Naive thymus-derived CD4-positive, alpha-beta T cell (primary cell): ENCODE measurements at places on chromosomes 12 and 14.
A peak's percentile ranks its signal among the peaks of the same experiment; 100 is the strongest.

GRCh38 chr12:109588461-109589239 is 15.1 kb downstream of the MVK start:
- no peaks in the 10 kb centered on the region for H3K27me3 ChIP-seq
- no peaks in the 10 kb centered on the region for H3K4me1 ChIP-seq
- H3K4me3 ChIP-seq: no peak overlapping the region
- H3K36me3 ChIP-seq: peaks cover 7% of the 10 kb centered on the region
- H3K27ac ChIP-seq: no peak overlapping the region
- no peak for DNase-seq

DNA sequence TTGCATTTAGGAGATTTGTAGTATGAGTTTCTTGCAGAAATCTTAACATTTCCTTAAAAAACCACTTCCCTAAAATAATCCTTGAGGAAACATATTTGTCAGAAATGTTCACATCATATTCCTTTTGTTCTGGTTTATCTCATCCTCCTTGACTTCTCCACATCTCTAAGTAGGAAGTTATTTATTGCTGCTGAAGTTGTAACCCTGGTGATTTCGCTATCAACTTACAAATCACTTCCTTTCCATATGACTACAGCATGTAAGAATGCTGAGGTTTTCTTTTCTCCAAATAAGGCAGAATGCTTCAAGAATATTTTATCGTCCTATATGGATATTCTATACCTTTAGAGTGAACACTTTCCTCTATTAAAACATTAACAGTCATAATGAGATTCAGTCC is 751.7 kb downstream of the NRXN3 start:
- no peak for DNase-seq
- no peaks in the 10 kb centered on the region for H3K36me3 ChIP-seq
- no peaks in the 10 kb centered on the region for H3K4me1 ChIP-seq
- no peak overlapping the region for H3K27ac ChIP-seq
- no peak overlapping the region for H3K4me3 ChIP-seq

- H3K4me1 ChIP-seq: no peaks in the 10 kb centered on the region
- no peak overlapping the region for H3K4me3 ChIP-seq
- no peaks in the 10 kb centered on the region for H3K27me3 ChIP-seq
- H3K36me3 ChIP-seq: no peaks in the 10 kb centered on the region
- H3K27ac ChIP-seq: no peak overlapping the region
Observed at GRCh38 chr12:58176296-58176869, 235.0 kb downstream of the ATP23 start.

GRCh38 chr14:73727166-73727565 is 13.0 kb upstream of the PNMA1 start:
- peaks cover 12% of the 10 kb centered on the region for H3K4me1 ChIP-seq
- H3K4me3 ChIP-seq: no peak overlapping the region
- DNase-seq: no peak
- no peak overlapping the region for H3K27ac ChIP-seq
- H3K36me3 ChIP-seq: peaks cover 22% of the 10 kb centered on the region

GRCh38 chr14:76719666-76720065 is 41.6 kb upstream of the VASH1 start:
- H3K27me3 ChIP-seq: no peaks in the 10 kb centered on the region
- no peak overlapping the region for H3K27ac ChIP-seq
- H3K4me1 ChIP-seq: no peaks in the 10 kb centered on the region
- no peak for DNase-seq

DNA sequence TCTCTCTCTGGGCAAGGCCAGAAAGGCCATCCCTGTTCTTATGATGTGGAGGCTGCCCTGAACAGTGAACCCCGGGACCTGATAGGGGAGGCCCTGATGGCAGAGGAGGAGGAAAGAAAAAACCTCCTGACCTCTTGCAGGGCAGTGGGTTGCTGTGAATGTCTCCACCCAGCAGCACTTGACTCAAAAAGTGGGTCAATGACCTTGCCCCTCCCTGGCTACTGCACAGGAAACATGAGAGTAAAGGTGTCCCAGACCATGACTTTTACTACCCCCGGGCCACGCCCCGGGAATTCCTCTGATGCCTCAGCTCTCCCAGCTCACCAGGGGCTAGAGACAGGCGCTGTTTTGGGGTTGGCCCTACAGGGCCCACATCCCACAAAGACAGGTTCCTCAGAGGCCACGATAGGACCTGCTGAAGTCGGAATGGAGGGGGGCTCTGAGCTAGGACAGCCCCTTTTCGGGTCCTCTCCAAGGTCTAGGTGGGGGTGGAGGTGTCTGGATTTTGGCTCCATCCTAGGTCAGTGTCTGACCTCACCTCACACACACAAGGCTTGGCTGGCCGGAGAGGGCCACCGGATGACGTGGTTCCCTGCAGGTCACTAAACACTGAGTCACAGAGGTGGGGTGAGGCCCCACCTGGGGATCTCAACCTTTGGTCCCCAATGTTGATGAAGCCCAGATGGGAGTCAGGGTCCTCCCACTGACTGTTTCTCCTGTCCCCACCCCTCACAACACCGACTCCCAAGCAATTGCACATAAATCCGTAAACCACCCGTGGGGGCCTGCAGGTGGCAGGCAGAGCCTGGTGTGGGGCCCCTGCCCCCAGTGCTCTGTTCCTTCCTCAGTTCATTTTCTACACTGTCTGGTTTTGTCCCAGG is 1.6 kb downstream of the RHOF start:
- peak overlapping the region; percentile 99 for H3K4me3 ChIP-seq
- H3K27ac ChIP-seq: peak overlapping the region; percentile 96
- H3K36me3 ChIP-seq: peaks cover 24% of the 10 kb centered on the region
- H3K4me1 ChIP-seq: peaks cover 52% of the 10 kb centered on the region
- DNase-seq: no peak

DNA sequence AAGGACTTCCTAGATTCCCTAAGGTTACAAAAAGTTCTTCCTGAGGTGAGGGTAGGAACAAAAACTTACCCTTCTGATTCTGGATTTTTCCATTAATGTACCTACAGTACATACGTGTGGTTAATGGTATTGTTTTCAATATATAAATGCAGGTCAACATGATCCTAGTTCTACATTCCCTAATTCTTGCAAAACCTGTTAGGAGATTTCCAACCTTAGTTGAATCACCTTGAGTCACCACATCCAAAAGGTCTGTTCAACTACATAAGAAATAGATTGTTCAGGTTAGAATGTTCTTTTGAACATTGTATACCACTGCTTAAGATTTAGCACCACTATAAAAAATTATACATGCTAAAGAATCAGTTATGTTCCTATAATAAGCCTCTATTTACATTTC is 118.9 kb downstream of the GARIN6 start:
- no peak overlapping the region for H3K4me3 ChIP-seq
- H3K4me1 ChIP-seq: no peaks in the 10 kb centered on the region
- no peaks in the 10 kb centered on the region for H3K36me3 ChIP-seq
- H3K27ac ChIP-seq: no peak overlapping the region

DNA sequence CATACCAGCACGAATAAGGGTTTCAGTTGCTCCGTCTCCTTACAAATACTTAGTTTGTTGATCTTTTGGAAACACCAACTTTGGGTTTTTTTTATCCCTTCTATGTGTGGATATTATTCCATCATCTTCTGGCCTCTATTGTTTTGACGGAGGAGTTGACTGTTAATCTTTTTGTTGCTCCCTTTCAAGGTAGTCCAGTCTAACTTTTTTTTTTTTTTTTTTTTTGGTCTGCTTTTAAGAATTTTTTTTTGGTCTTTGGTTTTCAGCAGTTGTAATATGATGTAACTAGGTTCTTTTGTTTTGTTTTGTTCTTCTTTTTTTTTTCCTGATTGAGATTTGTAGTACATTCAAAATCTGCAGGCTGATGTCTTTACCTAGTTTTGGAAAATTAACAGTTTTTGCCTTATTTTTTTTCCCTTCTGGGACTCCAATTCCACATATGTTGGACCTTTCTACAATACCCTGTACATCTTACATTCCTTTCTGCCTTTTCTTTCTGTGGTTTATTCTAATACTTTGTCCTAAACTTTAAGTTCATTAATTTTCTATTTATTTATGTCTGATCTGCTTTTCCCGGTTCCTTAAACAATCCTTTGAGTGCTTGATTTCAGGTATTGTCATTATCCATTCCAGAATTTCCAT is 54.9 kb downstream of the DNAH10 start:
- H3K4me3 ChIP-seq: no peak overlapping the region
- H3K36me3 ChIP-seq: no peaks in the 10 kb centered on the region
- H3K27ac ChIP-seq: no peak overlapping the region
- H3K4me1 ChIP-seq: no peaks in the 10 kb centered on the region

GRCh38 chr12:76277480-76277879 is 70.7 kb downstream of the BBS10 start:
- H3K4me1 ChIP-seq: no peaks in the 10 kb centered on the region
- H3K27ac ChIP-seq: no peak overlapping the region

DNA sequence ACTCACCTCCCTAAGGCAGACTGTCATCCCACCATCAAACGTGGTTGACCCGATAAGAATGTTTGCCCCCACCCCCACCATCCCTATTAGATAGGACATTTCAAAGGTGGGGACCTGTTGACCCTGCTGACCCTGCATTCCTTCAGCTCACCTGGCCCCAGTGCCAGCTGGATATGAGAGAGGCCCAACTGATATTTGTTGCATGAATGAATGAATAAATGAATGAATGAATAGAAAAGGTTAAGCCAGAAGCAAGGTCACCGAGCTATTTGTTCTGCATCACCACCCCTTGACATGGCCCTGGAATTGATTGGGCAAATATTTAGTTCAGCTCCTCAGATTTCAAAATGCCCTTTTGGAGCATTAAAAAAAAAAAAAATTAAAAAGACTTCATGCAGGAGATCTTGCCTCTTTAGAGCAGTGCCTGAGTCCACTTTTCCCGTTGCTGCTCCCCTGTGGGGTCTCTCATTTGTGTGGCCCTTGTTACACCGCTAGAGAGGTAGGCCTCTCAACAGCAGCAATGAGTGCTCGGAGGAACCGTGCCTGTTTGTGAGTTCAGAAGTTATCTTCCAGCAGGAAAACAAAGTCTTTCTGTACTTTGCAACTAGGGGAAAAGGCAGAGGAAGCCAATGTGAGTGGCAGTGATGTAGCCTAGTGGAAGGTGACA is 8.5 kb upstream of the SERPINA5 start:
- no peak for DNase-seq
- no peaks in the 10 kb centered on the region for H3K27me3 ChIP-seq
- H3K27ac ChIP-seq: no peak overlapping the region
- no peak overlapping the region for H3K4me3 ChIP-seq
- no peaks in the 10 kb centered on the region for H3K36me3 ChIP-seq

- H3K36me3 ChIP-seq: peaks cover 19% of the 10 kb centered on the region
- H3K4me3 ChIP-seq: no peak overlapping the region
- DNase-seq: no peak
- no peak overlapping the region for H3K27ac ChIP-seq
- H3K27me3 ChIP-seq: no peaks in the 10 kb centered on the region
- no peaks in the 10 kb centered on the region for H3K4me1 ChIP-seq
Observed at GRCh38 chr12:48690990-48691389, 9.0 kb upstream of the KANSL2 start.

GRCh38 chr12:130868412-130868811 is 3.5 kb upstream of the RAN start:
- peaks cover 39% of the 10 kb centered on the region for H3K4me1 ChIP-seq
- H3K27me3 ChIP-seq: no peaks in the 10 kb centered on the region
- DNase-seq: peak; percentile 52
- H3K27ac ChIP-seq: peak overlapping the region; percentile 68
- no peaks in the 10 kb centered on the region for H3K36me3 ChIP-seq

DNA sequence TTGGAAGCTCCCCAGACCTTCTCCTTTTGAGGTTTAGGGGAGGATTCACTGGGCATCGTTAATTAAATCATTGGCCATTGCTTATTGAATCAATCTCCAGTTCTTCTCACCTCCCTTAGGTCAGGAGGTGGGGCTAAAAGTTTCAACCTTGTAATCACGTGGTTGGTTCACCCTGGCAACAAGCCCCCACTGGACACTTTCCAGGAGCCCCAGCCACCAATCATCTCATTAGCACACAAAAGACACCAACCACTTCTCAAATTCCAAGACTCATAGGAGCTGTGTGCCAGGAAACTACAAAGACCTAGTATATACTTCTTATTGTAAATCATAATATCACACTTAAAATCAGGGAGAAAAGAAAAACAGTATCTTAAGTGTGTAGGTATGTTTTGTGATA is 94.6 kb upstream of the PLEKHA5 start:
- H3K36me3 ChIP-seq: no peaks in the 10 kb centered on the region
- H3K4me3 ChIP-seq: no peak overlapping the region
- no peaks in the 10 kb centered on the region for H3K27me3 ChIP-seq
- H3K27ac ChIP-seq: no peak overlapping the region
- H3K4me1 ChIP-seq: no peaks in the 10 kb centered on the region

GRCh38 chr12:89486264-89486663 is 38.3 kb downstream of the GALNT4 start:
- no peak overlapping the region for H3K27ac ChIP-seq
- DNase-seq: no peak
- H3K4me3 ChIP-seq: no peak overlapping the region
- no peaks in the 10 kb centered on the region for H3K36me3 ChIP-seq
- no peaks in the 10 kb centered on the region for H3K27me3 ChIP-seq
- H3K4me1 ChIP-seq: no peaks in the 10 kb centered on the region

GRCh38 chr14:74400919-74401503 is 25.0 kb downstream of the SYNDIG1L start:
- no peaks in the 10 kb centered on the region for H3K27me3 ChIP-seq
- H3K4me1 ChIP-seq: peaks cover 14% of the 10 kb centered on the region
- no peaks in the 10 kb centered on the region for H3K36me3 ChIP-seq
- H3K4me3 ChIP-seq: peak overlapping the region; percentile 50

- H3K4me1 ChIP-seq: no peaks in the 10 kb centered on the region
Observed at GRCh38 chr12:84492351-84492883, 420.2 kb downstream of the SLC6A15 start.

DNA sequence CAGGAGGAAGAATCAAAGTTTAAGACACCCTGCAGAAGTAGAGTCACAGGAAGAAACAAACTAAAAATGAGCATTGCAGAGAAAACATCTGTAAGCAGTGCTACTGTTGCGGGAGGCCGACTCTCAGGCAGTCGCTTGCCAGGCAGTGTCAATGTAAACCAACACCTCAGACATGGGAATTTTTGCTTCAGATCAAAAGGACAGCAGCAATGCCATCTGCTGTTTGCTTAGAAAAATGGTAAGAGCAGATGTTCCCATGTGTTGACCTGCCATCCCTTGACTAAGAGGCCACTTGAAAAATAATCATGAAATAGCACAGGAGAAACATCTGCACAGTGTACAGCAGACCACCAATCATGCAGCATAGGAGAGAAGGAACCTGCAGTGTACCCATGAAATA is 196.6 kb downstream of the SLC25A21 start:
- no peak overlapping the region for H3K4me3 ChIP-seq
- no peaks in the 10 kb centered on the region for H3K36me3 ChIP-seq
- H3K27ac ChIP-seq: no peak overlapping the region

DNA sequence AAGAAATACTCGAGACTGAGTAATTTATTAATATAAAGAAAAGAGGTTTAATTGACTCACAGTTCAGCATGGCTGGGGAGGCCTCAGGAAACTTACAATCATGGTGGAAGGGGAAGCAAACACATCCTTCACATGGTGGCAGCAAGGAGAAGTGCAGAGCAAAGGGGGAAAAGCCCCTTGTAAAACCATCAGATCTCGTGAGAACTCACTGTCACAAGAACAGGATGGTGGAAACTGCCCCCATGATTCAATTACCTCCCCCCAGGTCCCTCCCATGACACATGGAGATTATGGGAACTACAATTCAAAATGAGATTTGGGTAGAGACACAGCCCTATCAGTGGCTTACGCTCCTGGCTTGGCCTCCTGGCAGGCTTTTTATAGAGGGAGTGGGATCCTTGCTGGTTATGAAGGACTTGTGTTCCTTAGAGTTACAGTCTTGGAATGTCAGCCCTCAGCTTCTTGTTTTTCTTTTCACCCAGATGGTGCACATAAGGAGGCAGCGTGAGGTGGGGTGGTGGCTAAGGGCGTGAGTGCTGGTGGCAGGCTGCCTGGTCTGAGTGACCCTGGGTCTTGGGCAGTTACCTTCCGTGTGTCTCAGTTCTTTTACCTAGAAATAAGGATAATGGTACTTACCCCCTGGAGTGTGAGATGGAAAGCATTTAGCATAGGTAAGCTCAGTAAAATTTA is 25.7 kb downstream of the TRAF3 start:
- H3K27me3 ChIP-seq: no peaks in the 10 kb centered on the region
- peaks cover 35% of the 10 kb centered on the region for H3K4me1 ChIP-seq
- no peak overlapping the region for H3K27ac ChIP-seq
- H3K36me3 ChIP-seq: no peaks in the 10 kb centered on the region
